Inflammatory macrophage (primary cell): ENCODE measurements at places on chromosomes 7 and 10.

DNA sequence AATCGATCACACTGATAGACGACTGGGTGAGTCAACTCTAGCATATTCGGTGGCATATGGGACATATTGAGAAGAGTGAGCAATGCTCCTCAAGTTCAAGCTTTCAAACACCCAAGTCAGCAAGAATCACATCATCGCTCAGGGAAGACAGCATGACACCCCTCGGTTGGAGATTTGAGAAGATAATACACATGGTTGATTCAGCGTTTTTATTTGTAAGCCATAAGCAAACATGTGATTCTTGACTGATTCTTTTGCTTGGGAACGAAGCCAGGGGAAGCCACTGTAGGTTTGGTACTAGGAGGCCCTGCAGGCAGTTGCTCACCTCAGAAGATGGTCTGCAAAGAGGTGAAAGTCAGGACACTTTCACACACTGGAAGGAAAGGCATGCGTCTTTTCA is 12.6 kb downstream of the UCMA start:
- no peak for DNase-seq

DNA sequence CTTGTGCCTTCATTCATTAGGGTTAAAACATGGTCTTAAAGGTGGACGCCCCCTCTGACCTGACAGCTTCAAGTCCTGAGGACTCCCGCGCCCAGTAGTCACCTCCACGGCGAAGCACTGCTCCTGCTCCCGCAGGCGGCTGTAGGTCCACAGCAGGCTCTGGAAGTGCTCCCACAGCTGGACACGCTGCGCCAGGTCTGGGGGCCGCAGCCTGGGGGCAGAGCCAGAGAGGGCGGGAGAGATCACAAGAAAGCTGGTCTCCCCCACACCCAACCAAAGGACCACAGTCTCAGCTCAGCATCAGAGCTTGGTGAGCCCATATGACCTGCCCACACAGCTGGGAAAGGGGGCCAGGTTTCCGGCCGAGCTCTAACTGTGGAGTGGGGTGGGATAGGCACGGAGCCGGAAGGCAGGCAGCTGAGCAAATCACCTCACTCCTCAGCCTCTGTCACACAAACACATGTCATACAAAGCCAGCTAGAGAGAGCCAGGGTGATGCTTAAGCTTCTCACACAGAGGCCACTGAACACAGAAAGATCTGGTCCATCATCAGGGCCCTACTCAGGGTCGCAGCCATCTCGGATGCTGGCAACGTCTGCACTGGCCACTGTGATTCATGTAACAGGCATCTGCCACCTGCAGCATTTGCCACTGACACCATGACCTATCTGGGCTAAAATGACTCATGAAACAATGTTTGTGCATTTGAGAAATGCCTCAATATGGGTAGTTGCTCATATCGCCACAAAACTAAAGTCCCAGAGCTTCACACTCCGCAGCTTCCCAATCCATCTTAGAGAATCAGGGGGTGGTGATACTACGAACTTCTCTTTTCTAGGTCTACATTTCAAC is 12.6 kb downstream of the HPS1 start:
- DNase-seq, result no peak

DNA sequence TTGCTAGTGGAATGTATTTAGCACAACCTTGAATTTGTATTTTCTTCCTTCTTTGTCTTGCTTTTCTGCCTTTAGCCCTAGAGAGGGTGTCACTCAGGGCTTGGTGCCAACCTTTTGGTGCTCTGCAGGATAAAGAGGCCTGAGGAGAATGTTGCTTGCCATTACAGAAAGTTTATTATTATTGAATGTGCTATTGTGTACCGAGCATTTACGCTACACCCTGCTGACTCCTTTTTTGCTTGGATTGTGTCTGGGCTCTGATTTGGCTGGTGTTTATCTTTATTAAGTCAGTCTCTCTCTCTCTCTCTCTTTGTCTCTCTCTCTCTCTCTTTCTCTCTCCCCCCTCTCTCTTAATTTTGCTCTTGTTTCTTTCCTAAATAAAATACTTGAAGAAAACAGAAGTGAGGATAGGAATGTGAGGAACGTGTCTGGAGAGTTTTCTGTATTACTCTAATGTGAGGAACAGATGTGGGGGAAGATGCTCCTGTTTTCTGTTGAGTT is 284.4 kb upstream of the PHYHIPL start:
- DNase-seq, result no peak

GRCh38 chr7:68407460-68407859 is 1190.8 kb upstream of the AUTS2 start:
- DNase-seq, result no peak

DNA sequence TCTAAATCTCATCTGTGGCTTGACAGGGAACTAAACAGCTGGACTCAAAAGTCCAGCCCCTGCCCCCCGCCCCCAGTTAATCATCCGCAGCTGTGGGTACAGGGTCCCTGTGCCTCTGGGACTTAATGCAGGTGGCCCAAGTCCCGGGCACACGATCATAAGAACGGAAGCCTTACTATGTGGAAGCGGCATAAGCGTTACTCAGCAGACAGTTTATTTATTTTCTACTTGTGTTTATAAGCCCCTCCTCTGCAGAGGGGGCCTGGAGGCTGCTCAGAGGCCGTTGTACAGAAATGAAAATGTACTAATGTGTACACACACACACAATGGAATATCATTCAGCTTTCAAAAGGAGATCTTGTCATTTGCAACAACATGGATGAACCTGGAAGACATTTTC is 158.0 kb upstream of the TNS3 start:
- no peak for DNase-seq

DNA sequence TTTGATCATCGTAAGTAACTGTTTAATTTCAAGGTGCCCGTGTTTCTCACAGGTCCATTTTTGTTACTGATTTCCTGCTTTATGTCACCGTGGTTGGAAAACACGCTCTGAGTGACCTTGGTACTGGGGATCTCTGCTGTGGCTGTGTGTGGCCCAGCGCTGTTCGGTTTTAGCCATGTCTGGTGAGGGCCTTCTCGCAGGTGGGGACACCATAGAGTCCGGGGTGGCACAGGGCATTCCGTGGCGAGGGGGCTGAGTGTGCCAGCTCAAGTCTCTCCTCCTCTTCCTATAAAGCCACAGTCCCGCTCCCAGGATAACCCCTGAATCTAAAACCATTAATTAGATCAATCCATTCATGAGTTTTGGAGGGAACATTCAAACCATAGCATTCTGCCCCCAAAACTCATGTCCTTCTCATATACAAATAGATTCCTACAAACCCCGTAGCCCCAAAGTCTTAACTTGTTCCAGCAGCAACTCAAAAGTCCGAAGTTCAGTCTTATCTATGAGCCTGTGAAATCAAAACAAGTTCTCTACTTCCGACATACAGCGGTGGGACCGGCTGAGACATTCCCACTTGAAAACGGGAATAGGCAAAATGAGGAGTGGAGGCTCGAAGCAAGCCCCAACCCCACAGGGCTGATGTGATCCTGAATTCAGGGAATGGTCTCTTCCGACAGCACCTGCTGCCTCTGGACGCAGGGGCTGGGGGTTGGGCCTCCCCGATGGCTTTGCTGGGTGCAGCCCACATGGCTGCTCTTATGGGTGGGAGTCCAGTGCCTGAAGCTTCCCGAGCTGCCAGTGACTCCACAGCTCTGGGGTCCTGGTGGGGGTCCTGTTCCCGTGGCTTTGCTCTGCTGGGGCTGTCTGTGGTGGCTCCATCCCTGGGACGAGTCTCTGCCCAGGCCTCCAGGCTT is 55.0 kb upstream of the NKX6-2 start:
- DNase-seq, result no peak

DNA sequence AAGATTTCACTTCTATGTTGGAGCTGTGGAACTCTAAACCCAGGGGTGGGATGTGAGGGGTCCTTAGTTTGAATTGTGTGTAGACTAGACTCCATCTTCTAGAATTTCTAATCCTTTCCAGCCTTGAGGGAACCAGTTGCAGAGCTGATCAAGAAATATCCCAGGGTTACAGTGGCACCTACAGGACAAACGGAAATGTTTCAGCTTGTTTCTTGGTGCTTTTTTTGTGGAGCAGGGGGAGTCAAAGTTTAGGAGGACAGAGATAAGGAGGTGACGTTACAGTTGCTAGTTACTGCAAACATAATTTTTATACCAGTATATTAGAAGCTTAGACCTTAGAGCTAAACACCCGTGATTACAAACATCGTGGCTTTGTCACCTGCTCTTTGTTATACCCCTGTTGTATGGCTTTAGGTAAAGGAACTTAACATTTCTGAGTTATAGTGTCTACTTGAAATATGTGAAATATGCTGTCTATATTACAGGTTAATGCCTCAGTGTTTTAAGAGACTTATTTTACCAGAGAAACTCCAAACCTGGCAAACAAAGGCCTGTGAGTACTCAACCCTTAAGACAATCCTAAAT is 84.5 kb upstream of the DYNC1I1 start:
- peak; percentile 40 for DNase-seq

GRCh38 chr7:134804351-134804750 is 24.9 kb downstream of the CALD1 start:
- no peak for DNase-seq

- no peak for DNase-seq
Measured at GRCh38 chr10:84626397-84627087, 298.2 kb downstream of the CCSER2 start.

DNA sequence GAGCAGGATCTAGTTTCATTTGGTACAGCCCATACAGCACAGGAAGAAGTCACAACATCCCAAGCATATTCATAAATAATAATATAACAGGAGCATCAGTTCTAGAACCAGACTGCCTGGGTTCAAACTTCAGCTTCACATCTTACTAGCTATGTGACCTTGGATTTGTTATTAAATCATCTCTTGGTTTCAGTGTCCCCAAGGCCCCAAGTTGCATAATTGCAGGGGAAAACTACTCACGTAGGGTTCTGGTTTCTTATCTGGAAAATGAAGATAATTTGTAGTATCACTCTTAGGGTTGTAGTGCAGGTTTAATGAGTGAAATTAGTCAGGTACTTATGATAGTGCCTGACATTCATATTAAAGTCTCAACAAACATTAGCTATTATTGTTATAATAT is 5.5 kb upstream of the IQUB start:
- DNase-seq, result no peak

- DNase-seq, result no peak
Measured at GRCh38 chr10:132865171-132865631, 77.2 kb downstream of the CFAP46 start.

DNA sequence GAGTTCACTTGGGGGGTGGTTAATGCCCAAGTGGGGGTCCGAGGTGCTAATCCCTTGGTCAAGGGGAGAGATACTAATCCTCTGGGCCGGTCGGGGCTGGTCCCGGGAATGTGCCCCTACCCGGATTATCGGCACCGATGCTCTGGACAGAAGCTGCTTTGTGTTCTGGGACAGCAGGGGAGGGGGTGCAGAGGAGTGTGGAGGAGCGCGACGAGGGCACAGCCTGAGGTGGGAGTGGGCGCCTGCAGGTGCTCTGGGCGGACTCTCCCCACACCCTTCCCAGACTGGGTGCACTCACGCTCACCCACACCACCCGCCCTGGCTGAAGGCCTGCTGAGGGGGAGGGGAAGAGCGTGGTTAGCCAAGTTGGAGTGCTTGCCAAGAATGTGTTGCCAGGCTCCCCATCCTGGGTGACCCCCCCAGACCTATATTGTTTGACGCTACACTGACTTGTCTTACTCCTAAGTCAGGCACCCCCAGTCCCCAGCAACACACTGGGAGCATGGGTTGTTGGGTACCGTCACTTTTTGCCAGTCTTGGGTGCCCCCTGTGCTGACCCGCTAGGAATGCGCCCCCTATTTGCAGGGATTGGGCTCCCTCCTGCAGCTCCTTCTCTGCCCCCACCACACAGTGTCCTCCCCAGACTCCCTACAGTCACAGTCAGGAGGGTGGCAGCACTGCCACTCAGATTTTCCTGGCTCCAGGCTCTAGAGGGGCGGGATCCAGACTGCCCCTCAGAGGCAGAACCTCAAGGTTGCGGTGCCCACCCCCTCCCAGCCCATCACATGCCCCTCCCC is 1.2 kb downstream of the SLC4A2 start:
- DNase-seq, result no peak

DNA sequence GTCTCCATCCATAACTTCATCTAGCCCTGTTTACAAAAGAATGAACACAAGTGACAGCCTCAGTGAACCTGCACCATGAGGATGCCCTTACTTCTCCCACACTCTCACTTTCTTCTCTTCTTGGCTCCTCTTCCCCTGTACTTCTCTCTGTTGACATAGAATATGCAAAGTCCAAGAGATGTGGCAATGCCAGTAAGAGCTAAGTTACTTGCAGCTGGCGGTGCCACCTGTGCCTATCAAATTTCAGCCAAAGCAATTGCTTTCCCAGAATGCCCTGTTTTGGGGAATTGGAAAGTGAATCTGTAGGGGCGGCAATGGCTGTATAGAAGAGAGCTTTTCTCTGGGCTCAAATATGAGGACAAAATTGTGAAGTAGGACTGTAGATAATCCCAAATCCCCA is 557.8 kb downstream of the AUTS2 start:
- no peak for DNase-seq

DNA sequence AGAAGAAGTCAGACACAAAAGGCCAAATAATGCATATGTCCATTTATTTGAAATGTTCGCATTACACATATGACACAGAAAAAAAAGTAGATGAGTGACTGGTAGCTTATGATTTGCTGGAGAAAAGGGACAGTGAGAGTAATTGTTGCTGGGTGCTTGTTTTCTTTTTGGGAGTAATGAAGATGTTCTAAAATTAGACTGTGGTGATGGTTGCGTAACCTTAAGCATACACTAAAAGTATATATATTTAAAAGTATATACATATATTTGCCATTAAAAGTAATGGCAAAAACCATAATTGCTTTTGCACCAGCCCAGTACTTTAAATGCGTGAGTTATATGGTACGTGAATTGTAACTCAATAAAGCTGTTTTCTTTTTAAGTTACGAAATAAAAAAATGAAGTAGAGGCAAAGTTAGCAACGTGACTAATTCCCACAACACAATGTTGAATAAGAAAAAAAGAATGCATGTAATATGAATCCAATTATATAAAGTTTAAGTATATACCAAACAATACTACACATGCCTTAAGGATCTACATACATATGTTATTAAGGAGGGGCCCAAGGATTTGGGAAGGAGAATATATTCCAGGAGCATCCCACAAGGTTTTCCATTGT is 360.4 kb upstream of the CELF2 start:
- no peak for DNase-seq

- no peak for DNase-seq
Measured at GRCh38 chr7:33722383-33723101, 182.8 kb upstream of the BMPER start.

- no peak for DNase-seq
Measured at GRCh38 chr10:3148994-3149393, 23.6 kb downstream of the PITRM1 start.

DNA sequence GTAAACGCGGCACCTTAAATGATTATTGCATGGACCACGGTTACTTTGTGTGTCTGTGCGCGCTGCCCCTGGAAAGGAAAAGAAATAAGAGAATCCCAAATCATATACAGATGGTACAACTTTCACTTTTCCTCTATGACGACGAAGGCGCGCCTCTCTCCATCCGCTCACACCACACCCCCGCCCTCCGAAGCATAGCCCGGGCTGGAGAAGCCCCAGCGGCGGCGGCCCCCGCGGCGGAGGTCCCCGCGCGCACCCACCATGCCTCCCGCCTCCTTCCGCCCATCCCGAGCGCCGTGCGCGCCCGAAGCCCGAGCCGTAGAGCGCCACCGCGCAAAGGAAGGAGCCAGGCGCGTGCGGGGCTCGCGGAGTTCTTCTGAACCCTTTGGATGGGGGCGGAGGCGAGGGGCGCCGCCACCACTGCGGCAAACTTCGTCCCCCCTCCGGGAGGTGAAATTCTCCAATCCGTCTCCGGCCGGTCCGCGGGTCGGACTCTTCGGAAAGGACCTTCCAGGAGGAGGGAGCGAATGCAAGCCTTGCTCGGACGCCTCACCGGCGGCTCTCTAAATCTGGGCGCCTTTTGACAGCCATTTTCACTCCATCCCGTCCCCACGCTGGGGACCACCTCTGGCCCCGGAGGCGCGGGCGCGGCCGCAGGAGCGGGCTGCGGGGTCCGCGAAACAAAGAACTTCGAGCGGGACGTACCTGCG is 588 bp downstream of the GLI3 start:
- no peak for DNase-seq
